ENCODE measurements at places on chromosomes 7 and 10. TPM values are rescaled to one million over a fixed set of nuclear protein-coding genes. Genes with fewer than 3 reads are reported as not detected.
A peak's percentile ranks its signal among the peaks of the same experiment; 100 is the strongest.

Gene MYH16
- total RNA-seq, result not detected

GRCh38 chr10:76523246-76523645 is 1091.8 kb downstream of the LRMDA start:
- no peak for DNase-seq

- no peak for DNase-seq
Measured at GRCh38 chr10:44733501-44734488, 177.3 kb upstream of the TMEM72 start.

Gene PTPRZ1
- total RNA-seq, result not detected

DNA sequence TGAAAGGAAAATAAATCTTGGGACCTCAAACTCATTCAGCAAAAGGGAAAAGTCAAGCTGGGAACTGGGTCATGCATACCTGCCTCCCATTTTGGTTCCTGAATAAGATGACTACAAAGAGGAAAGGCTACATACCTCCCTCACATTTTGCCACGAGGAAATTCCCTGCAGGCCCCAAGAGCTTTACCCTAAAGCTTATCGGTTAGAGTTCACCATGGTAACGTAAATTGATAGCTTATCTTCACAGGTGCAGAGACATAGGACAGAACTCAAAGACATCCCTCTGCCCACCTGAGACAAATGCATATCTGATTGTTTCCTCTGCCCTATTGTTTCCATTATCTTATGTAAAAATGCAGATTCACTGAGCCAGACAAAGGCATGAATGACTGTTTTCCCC is 31.5 kb upstream of the GRB10 start:
- no peak for DNase-seq

Gene CHST12
- total RNA-seq, result 103 TPM

DNA sequence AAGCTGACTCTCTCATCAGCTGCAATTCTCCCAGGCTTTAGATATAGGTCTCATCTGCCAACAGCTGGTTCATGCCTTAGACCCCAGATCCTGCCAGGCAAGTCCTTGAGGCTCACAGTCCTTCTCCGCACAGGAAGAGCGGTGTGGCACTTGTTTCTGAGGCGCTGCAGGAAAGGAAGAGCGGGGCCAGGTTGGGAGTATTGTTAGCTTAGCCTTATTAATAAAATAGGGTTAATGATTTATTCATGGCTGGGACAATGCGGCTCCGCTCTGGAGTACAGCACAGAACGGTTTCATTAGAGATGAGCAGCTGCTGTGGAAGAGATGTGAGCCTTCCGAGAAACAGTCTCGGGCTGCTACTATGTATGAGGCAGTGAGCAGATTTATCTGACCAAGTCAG is 78.1 kb downstream of the FZD1 start:
- DNase-seq, result no peak

DNA sequence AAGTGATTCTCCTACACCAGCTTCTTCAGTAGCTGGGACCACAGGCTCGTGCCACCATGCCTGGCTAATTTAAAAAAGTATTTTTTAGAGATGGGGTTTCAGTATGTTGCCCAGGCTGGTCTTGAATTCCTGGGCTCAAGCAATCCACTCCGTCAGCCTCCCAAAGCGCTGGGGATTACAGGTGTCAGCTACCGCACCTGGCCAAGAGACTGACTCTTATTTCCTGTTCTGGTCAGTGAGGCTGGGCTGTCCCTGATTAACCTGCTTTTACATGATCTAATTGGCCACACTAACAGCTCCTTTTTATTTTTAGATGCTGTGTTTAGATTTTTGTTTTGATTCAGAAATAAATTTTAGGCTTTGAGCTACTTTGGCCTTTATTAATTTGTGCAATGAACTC is 203.9 kb downstream of the NXPH1 start:
- DNase-seq, result no peak

DNA sequence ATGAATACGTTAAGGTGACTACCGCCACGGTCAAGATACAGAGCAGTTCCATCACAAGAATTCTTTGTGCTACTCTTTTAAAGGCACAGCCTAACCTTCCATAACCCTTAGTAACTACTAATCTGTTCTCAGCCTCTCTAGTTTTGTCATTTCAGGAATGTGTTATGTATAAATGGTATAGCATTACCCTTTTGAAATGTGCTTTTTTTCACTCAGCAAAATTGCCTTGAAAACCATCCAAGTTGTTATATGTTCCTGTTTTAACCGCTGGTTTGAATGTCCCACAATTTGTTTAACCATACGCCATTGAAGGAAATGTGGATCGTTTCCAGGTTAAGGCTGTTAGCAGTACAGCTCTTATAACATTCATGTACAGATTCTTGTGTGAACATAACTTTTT is 32.0 kb downstream of the WAC start:
- DNase-seq, result no peak

Gene GPNMB
- total RNA-seq, result 0.41 TPM

DNA sequence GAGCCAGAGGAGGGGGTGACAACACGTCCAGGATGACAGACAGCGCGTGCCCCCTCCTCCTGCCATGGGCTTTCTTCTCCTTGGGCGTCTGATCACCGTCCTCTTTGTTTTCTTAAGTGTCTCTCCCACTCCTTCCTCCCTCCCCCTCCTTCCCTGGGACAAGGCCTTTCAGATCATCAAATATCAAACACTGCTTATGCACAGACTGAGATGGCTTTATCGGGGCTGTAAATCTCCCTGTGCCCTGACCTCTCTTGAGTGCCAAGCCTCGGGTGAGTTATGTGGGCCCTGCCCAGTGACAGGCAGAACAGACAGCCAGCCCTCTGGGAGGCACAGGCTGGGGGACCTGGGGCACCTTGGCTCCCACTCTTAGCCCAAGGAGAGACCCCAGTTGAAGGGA is 116.4 kb downstream of the C10orf105 start:
- no peak for DNase-seq

DNA sequence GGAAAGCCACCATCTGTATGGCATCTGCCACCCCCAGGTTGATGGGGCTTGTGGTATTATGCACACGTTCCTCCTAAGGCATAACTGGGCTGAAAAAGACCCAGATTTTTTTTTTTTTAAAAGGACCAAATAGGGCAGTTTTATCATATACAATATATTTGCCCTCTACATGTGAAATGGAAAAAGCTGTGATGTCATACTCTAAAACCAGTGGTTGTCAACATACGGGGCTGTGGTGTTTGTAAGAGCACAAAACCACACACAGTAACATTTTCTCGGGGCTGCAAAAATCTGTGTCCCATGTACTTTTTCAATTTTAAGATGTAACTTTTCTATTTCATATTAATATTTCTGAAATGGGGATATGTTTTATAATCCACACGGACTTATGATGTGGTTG is 34.9 kb downstream of the FAM171A1 start:
- DNase-seq, result no peak

GRCh38 chr7:116500078-116500853 is 728 bp downstream of the CAV2 start:
- peak; percentile 72 for DNase-seq

- peak; percentile 70 for DNase-seq
Measured at GRCh38 chr7:148912758-148913541, 28.9 kb upstream of the EZH2 start.

- no peak for DNase-seq
Measured at GRCh38 chr10:92354587-92354986, 63.6 kb downstream of the MARCHF5 start.

- no peak for DNase-seq
Measured at GRCh38 chr10:10540398-10540797, 477.3 kb upstream of the CELF2 start.

DNA sequence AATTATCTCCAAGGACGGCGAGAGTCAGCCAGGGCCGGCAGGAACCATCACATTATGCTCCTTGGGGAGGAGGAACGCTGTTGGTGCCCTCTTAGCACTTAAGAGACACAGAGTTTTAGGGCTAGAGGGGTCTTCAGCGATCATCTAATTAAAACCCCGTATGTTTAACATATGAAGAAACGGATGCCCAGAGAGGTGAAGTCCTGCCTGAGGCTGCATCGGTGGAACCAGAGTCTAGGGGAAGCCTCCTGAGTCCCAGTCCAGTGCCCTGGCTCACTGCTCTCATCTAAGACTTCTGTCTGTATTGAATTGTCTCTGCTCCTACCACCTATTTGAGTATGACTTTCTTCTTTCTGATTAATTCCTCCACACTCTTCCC is 688 bp upstream of the ABCB4 start:
- DNase-seq, result no peak

- no peak for DNase-seq
Measured at GRCh38 chr7:100400041-100400440, 26.8 kb downstream of the PILRA start.

- no peak for DNase-seq
Measured at GRCh38 chr7:116354171-116354545, 143.8 kb downstream of the TES start.

DNA sequence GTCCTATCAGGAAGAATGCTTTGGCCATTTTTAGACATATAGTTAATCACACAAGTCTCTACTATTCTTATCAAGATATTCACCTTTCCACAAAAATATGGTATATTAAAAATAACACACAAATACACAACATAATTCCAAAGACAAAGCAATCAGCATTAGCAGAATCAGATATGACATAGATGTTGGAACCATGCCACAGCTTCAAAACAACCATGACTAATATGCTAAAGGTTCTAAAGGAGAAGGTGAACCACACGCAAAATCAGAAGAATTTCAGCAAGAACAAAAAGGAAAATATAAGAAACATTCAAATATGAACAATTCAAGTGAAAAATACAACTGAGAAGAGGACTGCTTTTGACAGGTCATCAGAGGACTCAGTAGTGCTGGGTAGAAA is 670.2 kb upstream of the SORCS1 start:
- DNase-seq, result no peak

GRCh38 chr7:153440715-153441114 is 611.5 kb upstream of the DPP6 start:
- no peak for DNase-seq

Gene DNAJB6
- total RNA-seq, result 85.6 TPM

GRCh38 chr10:69421611-69422308 is 5.0 kb upstream of the TACR2 start:
- DNase-seq, result no peak

DNA sequence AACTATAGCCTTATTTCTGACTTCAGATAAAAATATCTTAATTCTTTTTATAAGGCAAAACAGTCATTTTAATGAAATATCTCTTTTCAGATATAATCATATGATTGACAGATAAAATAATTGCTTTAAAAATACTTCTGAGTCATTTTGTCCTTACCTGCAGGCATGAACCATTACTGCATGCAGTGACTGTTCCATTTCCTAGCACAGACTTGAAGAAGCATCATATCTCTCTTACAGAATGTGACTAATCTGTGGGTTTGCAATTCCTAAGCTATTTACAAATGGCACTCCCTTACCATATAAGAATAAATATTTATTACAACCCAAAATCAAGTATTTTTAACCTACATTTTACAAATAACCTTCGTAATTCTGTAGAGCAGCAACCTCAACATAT is 120.7 kb downstream of the SRPK2 start:
- DNase-seq, result no peak

DNA sequence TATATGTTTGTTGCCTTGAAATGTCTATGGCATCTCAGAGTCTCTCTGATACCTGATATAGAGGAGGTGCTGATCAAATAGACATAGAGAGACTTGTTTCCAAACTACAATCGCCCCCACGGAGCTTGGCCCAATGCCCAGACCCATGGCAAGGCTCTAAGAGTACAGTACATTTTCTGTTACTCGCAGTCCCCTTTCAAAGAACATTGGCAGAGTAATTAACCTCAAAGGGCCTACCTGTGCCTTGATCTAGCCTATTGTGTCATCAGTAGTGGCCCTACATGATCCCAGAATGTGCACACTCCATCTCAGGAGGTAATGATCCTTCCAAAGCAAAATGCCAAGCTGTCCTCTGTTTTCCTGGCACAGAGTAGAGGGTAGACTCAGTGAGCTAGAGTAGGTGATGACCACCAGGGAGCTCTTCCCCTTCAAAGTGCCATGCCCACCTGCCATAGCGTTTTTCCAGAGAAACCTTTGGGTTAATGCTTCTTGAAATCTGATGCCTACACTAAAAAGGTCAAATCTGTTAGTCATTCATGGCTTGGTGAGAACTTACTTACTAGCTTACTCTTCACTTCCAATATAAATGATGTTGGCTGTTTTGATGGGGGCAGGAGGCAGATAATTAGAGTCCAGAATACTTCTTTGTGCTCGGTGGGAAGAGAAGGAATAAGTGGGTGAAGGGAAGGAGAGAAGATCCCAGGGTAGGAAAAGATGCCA is 41.2 kb upstream of the ACSL5 start:
- no peak for DNase-seq

Gene ZNF488
- not detected for total RNA-seq

GRCh38 chr7:124718032-124718766 is 47.4 kb downstream of the GPR37 start:
- DNase-seq, result no peak

DNA sequence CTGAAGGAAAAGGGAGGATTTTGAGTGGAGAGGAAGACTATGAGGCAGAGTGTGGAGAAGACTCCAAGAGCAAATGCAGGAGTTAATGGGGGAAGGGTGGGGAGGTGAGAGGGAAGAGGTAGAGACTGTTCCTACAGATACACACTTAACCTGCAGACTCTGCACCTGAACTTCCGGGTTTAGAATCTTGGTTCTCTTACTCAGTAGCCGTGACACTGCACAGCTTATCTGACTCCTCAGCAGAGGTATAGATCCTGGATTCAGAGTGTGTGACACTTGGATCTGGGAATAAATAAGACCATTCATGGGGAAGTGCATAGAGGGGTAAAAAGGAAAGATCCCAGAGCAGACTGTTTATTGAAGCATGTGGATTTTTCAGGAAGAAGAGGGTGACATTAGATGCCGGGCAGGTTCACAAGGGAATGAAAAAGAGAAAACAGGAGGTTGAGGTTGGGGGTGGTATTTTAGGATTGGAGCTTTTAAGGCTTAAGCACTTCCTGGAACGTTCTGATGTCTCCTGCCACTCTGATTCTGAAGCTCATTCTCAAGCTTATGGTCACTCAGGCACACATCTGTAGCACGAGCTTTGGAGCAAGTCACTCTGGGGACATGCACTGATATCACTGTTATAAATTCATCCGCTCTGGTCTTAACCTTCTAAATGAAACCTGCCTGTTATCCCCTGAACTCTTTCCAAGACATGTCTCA is 5.7 kb upstream of the ZC3HAV1L start:
- DNase-seq, result peak; percentile 38

DNA sequence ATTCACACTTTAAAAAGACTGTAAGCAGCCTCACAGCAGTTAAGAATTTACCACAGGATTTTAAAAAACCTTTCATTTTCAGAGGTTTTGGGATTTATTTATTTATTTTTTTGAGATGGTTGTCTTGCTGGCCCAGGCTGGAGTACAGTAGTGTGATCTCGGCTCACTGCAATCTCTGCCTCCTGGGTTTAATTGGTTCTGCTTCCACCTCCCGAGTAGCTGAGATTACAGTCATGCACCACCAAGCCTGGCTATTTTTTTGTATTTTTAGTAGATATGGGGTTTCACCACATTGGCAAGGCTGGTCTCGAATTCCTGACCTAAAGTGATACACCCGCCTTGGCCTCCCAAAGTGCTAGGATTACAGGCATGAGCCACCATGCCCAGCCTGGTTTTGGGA is 19.1 kb downstream of the MINDY4 start:
- no peak for DNase-seq

GRCh38 chr10:70435241-70436085 is 6.0 kb downstream of the NODAL start:
- no peak for DNase-seq
